Anterior cingulate cortex (tissue), 58 donors: ENCODE measurements at places on chromosomes 1 and 21.

DNA sequence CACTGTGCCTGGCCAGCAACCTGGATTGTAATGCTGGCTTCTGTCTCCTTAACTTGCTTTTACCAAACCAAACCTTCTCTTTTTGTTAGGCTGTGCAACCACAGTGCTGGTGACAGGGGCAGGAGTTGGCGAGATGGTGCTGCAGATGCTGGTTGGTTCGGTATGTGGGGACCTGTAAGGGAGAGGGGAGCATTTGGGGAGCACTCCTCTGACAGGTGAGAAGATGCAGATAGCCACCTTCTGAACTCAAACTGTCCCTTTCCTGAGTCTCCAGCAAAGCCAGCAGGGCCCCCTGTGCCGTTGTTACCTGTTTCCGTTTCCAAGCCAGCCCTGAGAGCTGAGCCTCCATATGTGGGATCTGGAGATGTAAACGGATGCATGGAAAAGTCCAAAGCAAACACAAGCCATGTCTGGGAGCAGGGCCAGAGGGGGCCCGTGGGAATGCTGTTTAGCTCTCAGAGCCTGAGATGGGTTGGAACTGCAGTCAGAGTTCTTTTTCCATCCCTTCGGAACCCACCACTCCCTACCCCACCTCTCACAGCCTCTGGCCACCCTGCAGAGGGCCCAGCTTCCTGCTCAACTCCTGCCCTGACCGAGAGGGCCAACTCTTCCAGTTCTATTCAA lies 34.0 kb downstream of the ELK4 start:
- no peak for DNase-seq

DNA sequence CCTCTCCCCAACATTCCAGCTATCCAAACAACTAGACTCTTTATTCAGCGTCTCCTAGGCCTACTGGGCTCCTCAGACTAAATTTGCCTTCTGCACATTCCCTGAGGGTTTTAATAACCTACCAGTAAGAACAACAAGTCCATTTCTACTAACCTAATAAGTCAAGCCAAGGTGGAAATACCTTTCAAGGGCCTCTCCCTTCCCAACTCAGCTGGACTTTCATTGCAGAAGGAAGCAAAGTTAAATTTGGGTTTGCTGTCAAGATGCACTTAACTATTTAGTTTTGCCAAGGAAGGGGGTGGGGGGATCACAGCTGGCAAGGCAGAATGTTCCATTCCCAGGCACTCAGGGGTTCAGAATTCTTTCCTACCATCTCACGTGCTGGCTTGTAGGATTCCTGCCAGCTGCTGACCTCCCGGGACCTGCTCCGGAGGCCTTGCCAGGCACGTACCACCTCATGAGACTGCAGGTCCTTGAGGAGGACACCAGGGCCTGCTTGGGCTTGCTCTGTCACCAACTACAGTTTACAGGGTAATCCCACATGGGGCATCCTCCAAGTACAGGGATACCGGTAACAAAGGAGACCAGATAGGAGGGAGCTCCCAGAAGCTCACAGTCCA lies 29.8 kb downstream of the SLC30A1 start:
- no peak for DNase-seq

GRCh38 chr1:10514490-10515235 lies 39.9 kb downstream of the PEX14 start:
- DNase-seq, result no peak

- no peak for DNase-seq
These were observed 9.6 kb upstream of the PIGK start for GRCh38 chr1:77228836-77229235.

GRCh38 chr1:33281554-33282303 lies 25.4 kb downstream of the ZNF362 start:
- no peak for DNase-seq

- DNase-seq, result no peak
These were observed 22.7 kb downstream of the CLIC6 start for GRCh38 chr21:34691390-34692032.

DNA sequence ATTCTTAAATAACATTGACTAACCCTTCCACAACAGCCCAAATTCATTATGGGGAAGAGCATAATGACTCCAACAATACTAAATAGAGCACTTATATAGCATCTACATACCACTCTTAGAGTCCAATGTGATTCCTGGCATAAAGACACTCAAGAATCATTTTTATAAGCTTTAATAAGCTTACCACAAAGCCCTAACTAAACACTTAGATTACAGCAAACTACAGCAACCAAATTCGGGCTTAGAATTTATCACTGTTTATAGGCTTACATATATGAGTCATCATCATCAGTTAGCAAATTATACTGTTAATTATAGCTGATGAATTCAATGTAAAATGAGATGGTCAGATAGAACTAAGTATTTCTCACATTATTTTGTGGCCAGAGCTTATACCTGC lies 7.3 kb downstream of the SCYL3 start:
- DNase-seq, result no peak

DNA sequence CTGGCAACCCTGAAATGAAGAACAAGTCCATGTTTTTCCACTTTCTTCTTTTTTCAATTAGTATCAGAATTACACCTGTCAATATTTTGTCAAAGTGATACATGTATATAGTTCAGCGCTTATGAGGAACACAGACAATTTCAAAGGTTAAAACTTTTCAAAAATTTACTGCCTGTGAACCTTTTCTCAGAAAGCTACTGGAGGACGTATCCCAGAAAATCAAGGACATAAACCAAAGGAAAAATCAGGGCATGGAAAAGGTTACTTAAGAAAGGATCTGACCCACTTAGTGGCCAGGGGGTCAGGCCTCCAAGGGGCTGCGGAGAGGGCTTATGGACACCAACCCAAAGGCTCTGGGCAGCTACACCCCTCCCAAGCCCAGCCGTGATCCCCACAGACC lies 81.1 kb upstream of the ACTRT2 start:
- DNase-seq, result no peak

- DNase-seq, result no peak
These were observed 158.7 kb downstream of the NCAM2 start for GRCh38 chr21:21156957-21157356.

- no peak for DNase-seq
These were observed 50.9 kb downstream of the DISP1 start for GRCh38 chr1:222865718-222866117.

DNA sequence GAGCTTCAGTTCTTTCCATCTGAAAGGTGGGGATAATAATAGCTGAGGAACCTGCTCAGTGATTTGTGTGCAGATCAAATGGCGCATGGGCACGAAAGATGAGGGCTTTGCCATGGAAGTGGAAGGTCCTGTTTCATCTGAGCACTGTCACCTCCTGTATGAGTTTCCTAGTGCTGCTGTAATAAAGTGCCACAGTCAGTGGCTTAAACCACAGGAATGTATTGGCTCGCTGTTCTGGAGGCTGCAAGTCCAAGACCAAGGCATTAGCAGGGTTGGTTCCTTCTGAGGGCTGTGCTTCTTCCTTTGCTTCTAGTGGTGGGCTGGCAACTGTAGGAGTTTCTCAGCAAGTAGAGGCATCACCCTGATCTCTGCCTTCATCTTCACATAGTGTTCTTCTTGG lies 51.1 kb upstream of the RBM15 start:
- no peak for DNase-seq

DNA sequence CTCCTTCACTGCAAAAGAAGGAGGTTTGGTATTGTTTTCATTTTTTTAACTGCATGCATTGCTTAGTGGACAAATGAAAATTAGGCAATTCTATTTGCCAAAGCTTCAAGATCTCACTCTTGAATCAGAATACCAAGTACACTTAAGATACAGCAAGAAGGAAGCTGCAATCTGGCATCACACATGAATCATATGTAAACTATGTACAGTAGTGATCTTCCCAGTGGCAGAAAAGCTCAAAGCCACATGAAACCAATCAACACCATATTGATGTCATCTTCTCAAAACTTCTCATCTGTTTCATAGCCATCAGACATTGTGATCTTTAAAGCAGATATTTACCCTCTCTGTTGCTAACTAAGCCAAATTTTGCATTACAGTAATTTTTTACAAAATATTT lies 550.1 kb downstream of the LTN1 start:
- no peak for DNase-seq
